ENCODE measurements at places on chromosomes 1 and 21.
A peak's percentile ranks its signal among the peaks of the same experiment; 100 is the strongest.

GRCh38 chr1:40232444-40232843 lies 15.3 kb upstream of the TMCO2 start:
- H3K4me3 ChIP-seq = no peak overlapping the region
- no peaks in the 10 kb centered on the region for H3K36me3 ChIP-seq
- DNase-seq = no peak
- H3K27ac ChIP-seq = no peak overlapping the region
- H3K4me1 ChIP-seq = no peaks in the 10 kb centered on the region

- peak overlapping the region; percentile 22 for H3K27ac ChIP-seq
- DNase-seq = no peak
- H3K27me3 ChIP-seq = no peaks in the 10 kb centered on the region
- no peaks in the 10 kb centered on the region for H3K36me3 ChIP-seq
- no peak overlapping the region for H3K4me3 ChIP-seq
These were observed 43.7 kb downstream of the COL6A1 start for GRCh38 chr21:46025113-46025770.

DNA sequence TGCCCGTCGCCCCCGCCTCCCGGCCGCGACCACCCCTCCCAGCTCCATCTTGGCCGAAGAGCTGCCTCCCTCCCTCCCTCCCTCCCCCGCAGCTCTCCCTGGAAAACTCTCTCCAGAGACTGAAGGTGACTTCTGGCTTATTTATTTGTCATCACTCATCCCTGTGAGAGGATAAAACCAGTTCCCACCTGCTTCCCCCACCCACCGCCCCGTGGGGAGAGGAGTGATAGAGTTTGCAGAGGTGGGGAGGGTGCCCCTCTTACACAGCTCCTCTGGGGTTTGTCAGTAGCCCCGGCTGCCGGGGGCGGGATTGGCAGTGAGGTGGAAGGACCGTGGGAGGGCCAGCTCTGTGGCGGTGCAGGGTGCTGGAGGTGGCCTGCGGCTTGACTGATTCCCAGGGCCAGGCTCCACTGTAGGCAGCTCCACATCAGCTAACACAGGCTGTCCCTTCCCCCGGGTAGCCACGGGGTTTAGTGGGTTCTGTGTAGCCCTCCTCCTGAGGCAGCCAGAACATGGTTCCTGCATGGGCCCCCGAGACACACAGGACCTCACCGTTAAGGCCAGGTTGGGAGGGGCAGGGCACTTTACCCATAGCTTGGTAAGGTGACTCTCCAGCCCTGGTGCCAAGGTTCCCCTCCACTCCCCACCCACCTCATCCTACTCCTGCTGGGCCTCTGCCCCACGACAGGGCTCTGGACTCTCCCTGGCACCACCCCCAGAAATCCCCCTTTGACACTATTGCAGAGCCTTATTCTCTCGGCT lies 62.2 kb downstream of the ELK4 start:
- DNase-seq = no peak
- H3K27ac ChIP-seq = no peak overlapping the region
- H3K27me3 ChIP-seq = no peaks in the 10 kb centered on the region
- H3K36me3 ChIP-seq = no peaks in the 10 kb centered on the region

DNA sequence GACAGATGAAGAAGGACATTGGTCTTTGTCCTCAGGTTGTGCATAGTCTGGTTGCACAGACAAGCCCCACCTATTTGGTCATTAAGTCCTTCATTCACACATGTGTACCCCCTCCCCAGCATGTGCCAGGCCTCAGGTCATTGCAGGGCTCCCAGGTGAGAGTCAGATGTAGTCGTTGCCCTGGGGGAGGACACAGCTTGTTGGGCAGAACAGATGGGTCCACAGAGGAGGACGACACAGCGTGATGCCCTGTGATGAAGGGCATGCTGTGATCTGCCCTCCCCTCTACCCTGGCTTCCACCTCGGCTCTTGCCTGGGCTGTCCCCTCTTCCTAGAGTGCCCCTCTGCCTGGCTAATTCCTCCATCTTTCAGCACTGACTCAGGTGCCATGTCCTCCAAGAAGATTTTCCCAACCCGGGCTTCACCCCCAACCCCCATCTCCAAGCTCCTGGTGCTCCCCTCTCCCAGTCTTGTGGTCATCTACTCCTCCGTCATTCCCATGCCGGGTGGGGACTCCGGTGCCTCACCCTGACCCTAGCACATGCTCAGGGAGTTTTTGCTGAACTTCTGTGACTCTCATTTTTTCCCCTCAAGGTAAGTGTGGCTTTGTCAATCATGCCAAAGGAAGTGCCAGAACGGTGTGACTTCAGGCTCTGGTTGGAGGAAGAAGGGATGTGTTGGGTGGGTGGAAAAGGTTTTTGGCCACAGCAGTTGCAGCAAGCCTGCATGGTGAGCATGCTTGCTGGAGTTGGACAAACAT lies 220.5 kb downstream of the FOXD2 start:
- no peaks in the 10 kb centered on the region for H3K36me3 ChIP-seq
- DNase-seq = peak; percentile 7
- H3K4me1 ChIP-seq = no peaks in the 10 kb centered on the region
- no peak overlapping the region for H3K4me3 ChIP-seq
- no peaks in the 10 kb centered on the region for H3K27me3 ChIP-seq
- no peak overlapping the region for H3K27ac ChIP-seq

- no peak for DNase-seq
- H3K4me3 ChIP-seq = no peak overlapping the region
- no peak overlapping the region for H3K27ac ChIP-seq
- no peaks in the 10 kb centered on the region for H3K36me3 ChIP-seq
- peaks cover 12% of the 10 kb centered on the region for H3K4me1 ChIP-seq
- H3K27me3 ChIP-seq = no peaks in the 10 kb centered on the region
These were observed 3.2 kb upstream of the SLC6A9 start for GRCh38 chr1:44034423-44034822.

GRCh38 chr1:154400381-154400801 lies 4.8 kb upstream of the IL6R start:
- no peak overlapping the region for H3K27ac ChIP-seq
- no peak overlapping the region for H3K4me3 ChIP-seq
- no peaks in the 10 kb centered on the region for H3K4me1 ChIP-seq
- no peaks in the 10 kb centered on the region for H3K27me3 ChIP-seq
- no peaks in the 10 kb centered on the region for H3K36me3 ChIP-seq

GRCh38 chr1:206679738-206680211 lies 4.9 kb upstream of the MAPKAPK2 start:
- DNase-seq = no peak
- no peak overlapping the region for H3K27ac ChIP-seq
- H3K4me1 ChIP-seq = peaks cover 13% of the 10 kb centered on the region
- no peak overlapping the region for H3K4me3 ChIP-seq

- no peak overlapping the region for H3K4me3 ChIP-seq
- DNase-seq = no peak
- H3K27ac ChIP-seq = no peak overlapping the region
- H3K4me1 ChIP-seq = no peaks in the 10 kb centered on the region
- H3K36me3 ChIP-seq = no peaks in the 10 kb centered on the region
- H3K27me3 ChIP-seq = no peaks in the 10 kb centered on the region
These were observed 90.7 kb upstream of the IFFO2 start for GRCh38 chr1:19046972-19047731.

- H3K27ac ChIP-seq = no peak overlapping the region
- no peaks in the 10 kb centered on the region for H3K27me3 ChIP-seq
- no peak overlapping the region for H3K4me3 ChIP-seq
- no peak for DNase-seq
These were observed 17.5 kb downstream of the PDE9A start for GRCh38 chr21:42670884-42671283.

GRCh38 chr1:12356004-12356890 lies 126.4 kb downstream of the VPS13D start:
- H3K27me3 ChIP-seq = no peaks in the 10 kb centered on the region
- H3K36me3 ChIP-seq = no peaks in the 10 kb centered on the region
- H3K4me3 ChIP-seq = no peak overlapping the region
- no peaks in the 10 kb centered on the region for H3K4me1 ChIP-seq
- peak overlapping the region; percentile 34 for H3K27ac ChIP-seq
- DNase-seq = no peak

GRCh38 chr1:237244778-237245177 lies 202.8 kb downstream of the RYR2 start:
- no peak overlapping the region for H3K4me3 ChIP-seq
- no peaks in the 10 kb centered on the region for H3K4me1 ChIP-seq
- no peak overlapping the region for H3K27ac ChIP-seq
- DNase-seq = no peak
- H3K36me3 ChIP-seq = no peaks in the 10 kb centered on the region

GRCh38 chr1:181015251-181015615 lies 7.4 kb downstream of the STX6 start:
- H3K27me3 ChIP-seq = no peaks in the 10 kb centered on the region
- no peak overlapping the region for H3K27ac ChIP-seq
- no peak for DNase-seq
- no peaks in the 10 kb centered on the region for H3K36me3 ChIP-seq

DNA sequence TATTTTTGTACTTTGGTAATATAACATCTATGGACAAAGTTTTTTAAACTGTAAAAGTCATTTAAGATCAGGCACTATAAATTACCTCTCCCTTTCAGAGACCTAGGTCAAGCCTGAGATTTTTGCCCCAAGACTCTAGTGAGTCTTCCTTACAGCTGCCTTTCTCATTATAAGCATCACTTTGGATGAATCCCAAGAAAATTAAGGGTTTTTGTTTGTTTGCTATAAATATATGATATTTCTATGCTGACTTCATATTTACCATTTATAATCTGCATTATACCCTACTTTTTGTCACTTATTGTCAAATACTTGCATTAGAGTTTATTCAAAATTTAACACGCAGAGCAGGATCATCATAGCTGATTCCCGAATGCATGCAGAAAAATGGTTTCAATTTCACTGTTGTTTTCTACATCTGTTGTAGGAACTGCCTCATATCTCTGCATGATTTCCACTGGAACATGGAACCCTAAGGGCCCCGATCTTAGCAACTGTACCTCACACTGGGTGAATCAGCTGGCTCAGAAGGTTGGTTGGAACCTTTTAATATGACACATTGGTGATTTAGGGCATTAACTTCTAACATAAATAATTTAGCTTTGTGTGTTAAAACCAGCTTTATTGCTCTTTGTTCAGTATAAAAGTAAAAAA lies 150.0 kb downstream of the ADGRL2 start:
- DNase-seq = no peak
- H3K4me3 ChIP-seq = no peak overlapping the region
- no peak overlapping the region for H3K27ac ChIP-seq
- no peaks in the 10 kb centered on the region for H3K4me1 ChIP-seq
- H3K36me3 ChIP-seq = no peaks in the 10 kb centered on the region

DNA sequence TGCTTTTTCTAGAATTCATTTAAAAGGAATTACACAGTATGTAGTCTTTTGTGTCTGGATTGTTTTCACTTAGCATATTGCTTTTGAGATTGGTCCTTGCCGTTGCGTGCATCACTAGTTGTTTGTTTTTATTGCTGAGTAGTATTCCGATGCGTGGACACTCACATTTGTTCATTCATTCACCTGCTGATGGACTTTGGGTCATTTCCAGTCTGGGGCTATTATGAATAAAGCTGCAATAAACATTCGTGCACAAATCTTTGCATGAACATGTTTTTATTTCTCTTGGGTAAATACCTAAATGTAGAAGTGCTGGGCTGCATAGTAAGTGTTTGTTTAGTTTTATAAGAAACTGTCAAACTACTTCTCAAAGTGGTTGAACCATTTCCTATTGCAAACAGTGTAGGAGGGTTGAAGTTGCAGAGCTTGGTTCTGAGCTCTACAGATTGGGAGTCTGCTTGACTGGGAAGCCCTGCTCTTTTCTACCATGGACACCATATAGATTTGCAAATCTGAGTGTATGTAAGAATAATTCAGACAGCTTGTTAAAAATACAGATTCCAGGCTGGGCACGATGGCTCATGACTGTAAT lies 404.7 kb upstream of the PROX1 start:
- no peak overlapping the region for H3K4me3 ChIP-seq
- H3K4me1 ChIP-seq = no peaks in the 10 kb centered on the region
- no peaks in the 10 kb centered on the region for H3K27me3 ChIP-seq
- no peak overlapping the region for H3K27ac ChIP-seq
- no peaks in the 10 kb centered on the region for H3K36me3 ChIP-seq

DNA sequence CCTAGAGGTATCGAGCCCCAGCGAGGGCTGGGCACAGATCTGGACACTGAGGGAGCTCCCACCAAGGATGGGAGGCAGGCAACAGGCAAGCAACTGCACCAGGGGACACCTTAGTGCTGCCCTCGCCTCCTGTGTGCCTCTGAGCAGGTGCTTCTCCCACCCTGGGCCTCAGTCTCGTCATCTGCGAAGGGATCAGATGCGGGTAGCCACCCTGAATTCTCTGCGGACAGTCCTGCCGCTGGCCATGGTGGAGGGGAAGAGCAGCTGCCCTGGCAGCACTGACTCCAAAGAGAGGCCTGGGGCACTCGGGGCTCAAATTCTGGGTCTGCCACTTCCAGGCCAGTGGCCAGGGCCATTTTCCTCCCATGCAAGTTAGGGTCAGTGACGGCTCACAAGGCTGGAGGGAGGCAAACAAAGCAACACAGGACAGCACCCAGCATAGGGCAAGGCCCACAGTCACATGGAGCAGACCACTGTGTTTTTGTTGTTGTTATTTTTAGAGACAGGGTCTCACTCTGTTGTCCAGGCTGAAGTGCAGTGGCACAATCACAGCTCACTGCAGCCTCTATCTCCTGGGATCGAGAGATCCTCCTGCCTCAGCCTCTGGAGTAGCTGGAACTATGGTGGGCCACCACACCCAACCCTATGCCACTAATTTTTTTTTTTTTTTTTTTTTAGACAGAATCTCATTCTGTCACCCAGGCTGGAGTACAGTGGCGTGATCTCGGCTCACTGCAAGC lies 7.1 kb upstream of the SDC3 start:
- H3K4me3 ChIP-seq = no peak overlapping the region
- H3K27ac ChIP-seq = no peak overlapping the region
- no peak for DNase-seq
- H3K27me3 ChIP-seq = no peaks in the 10 kb centered on the region
- no peaks in the 10 kb centered on the region for H3K36me3 ChIP-seq

DNA sequence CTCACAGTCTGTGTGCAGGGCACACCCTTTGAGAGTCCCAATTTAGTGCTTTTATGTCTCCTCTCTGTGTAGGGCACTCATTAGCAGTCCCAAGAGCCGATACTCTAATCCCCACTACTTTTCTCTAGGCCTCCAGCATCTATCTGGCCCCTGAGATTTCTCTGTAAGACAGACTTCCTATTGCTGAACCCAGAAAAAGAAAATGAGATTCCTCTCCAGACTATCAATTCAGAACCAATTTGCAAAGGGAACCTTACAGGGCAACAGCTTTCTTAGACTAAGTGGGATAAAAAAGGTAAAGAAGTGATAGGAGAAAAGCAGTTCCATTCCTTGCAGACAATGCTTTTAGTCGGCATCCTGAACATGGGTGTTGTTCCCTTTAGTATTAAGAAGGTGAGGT lies 172.2 kb downstream of the EDEM3 start:
- H3K4me1 ChIP-seq = no peaks in the 10 kb centered on the region
- no peaks in the 10 kb centered on the region for H3K36me3 ChIP-seq
- H3K4me3 ChIP-seq = no peak overlapping the region
- H3K27me3 ChIP-seq = no peaks in the 10 kb centered on the region

GRCh38 chr1:245398180-245398579 lies 243.4 kb downstream of the KIF26B start:
- H3K4me1 ChIP-seq = no peaks in the 10 kb centered on the region
- no peaks in the 10 kb centered on the region for H3K27me3 ChIP-seq
- DNase-seq = no peak
- no peak overlapping the region for H3K27ac ChIP-seq
- no peak overlapping the region for H3K4me3 ChIP-seq
- no peaks in the 10 kb centered on the region for H3K36me3 ChIP-seq

GRCh38 chr21:15005391-15005790 lies 59.4 kb downstream of the NRIP1 start:
- peaks cover 5% of the 10 kb centered on the region for H3K4me1 ChIP-seq
- DNase-seq = no peak
- H3K27me3 ChIP-seq = no peaks in the 10 kb centered on the region
- no peak overlapping the region for H3K4me3 ChIP-seq

- H3K4me1 ChIP-seq = no peaks in the 10 kb centered on the region
- H3K27ac ChIP-seq = no peak overlapping the region
- no peaks in the 10 kb centered on the region for H3K27me3 ChIP-seq
- no peak overlapping the region for H3K4me3 ChIP-seq
These were observed 1160.8 kb upstream of the ADGRL2 start for GRCh38 chr1:80639777-80640533.
